ENCODE measurements at places on chromosomes 16 and 17.

DNA sequence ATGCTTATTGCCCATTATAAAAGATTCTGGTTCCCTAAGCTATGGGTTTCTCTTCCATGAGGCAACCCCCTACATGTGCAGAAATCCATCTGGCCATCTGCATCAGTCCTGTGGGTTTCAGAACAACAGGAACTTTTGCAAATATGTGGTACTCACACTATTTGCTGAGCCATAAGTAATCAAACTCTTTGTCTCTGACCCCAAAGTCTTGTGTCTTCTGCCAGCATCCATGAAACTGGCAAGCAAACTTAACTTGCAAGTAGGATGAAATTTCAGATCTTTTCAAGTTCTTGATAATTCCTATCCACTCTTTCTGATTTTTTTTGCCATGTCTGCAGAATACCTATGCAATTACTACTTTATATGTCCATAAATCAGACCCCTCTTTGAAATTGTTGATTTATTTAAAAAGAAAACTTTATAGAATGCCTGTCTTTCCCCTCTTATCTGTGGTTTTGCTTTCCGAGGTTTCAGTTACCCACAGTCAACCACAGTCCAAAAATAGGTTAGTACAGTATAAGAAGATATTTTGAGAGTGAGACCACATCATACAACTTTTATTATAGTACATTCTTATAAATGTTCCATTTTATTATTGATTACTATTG lies 158.4 kb upstream of the IRX3 start:
- DNase-seq: no peak

GRCh38 chr17:7993972-7994589 lies 8.3 kb upstream of the GUCY2D start:
- no peak for DNase-seq

GRCh38 chr17:80277751-80278671 lies 17.4 kb downstream of the RNF213 start:
- no peak for DNase-seq

- DNase-seq: no peak
Measured at GRCh38 chr16:81142864-81143263, 46.7 kb upstream of the GCSH start.

- DNase-seq: no peak
Measured at GRCh38 chr17:2635675-2636074, 42.2 kb downstream of the PAFAH1B1 start.

DNA sequence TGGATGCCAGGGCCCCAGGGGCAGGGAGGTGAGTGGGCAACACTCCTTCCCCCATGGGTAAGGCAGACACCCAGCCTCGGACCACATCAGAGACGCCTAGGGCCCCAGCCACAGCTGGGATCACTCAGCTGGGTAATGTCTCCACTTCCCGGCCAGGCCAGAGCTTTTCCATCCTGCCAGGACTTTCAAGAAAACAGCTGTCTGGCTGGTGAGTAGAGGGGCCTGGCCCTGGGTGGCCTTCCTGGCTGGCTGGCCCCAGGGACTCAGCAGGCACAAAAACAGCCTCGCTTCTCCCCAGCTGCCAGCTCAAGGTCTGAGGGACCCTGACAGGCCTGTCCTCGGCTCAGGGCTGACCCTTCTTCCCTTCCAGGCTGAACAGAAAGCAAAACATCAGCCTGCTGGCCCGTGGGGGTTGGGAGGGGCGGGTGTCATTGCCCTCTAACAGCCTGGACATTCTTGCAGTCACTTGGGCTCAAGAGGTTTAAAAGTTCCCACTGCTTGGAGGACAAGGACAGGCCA lies 45.3 kb upstream of the JPH3 start:
- no peak for DNase-seq

DNA sequence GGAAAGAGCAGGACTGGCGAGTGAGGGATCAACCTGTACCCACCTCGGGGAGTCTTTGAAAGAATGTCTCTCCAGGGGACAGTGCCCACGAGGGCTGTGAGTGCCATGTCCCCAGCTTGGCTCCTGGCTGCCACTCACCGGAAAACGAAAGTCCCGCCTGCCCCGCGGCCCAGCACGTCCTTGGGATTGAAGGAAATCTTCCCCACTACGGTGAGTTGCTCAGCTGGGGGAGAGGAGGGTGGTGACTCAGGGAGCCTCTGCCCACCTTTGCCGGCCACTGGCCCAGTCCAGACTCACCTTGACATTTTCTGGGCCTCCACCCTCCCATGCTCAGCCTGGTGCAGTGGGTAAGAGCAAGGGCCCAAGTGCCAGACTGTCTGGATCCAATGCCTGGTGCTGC lies 17.1 kb downstream of the PLK1 start:
- no peak for DNase-seq

DNA sequence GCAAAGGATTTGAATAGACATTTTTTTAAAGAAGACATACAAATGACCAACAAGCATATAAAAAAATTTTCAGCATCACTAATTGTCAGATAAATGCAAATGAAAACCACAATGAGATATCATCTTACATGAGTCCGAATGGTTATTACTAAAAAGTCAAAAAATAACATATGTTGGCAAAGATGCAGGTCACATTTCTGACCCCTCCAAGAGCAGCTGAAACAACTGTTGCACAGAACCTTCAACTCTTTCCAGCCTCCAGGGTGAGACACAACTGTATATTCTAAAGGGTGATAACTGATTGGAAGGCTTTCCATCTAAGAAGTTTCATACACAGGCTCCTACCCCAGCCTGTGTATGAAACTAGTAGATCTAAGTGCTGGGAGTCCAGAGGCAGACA lies 51.9 kb downstream of the SLFN5 start:
- no peak for DNase-seq

DNA sequence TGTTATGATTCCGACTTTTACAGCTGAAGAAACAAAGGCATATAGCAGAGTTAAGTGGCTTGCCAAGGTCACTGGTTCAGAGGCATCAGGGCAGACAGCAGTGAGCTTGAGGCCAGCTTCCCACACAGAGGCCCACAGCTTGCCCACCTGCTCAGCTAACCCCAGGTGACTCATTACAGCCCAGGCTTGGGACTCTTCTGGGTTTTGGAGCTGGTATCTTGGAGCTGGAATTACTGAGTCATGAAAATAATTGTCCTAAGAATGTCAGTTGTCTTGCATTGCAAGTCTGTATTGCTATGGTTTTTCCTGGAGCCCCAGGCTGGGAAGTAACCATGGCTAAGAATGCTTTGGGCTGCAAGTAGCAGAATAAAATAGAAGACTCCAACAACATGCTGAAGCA lies 32.4 kb upstream of the IRX3 start:
- no peak for DNase-seq

DNA sequence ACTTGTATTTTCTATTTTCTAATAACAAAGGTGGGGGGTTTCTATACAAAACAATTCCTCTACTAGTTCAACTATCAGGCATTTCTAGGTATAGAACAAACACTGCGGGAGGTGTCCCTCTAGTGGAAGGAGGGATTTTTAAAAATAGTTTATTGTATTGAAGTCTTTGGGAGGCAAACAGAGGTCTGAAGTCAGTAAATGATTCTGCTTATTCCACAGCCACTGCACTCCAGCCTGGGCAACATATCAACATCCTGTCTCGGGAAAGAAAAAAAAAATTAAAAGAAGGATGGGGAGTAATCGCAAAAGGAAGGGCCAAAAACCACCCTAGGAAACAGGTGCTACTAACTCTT lies 648 bp upstream of the ERCC4 start:
- no peak for DNase-seq

DNA sequence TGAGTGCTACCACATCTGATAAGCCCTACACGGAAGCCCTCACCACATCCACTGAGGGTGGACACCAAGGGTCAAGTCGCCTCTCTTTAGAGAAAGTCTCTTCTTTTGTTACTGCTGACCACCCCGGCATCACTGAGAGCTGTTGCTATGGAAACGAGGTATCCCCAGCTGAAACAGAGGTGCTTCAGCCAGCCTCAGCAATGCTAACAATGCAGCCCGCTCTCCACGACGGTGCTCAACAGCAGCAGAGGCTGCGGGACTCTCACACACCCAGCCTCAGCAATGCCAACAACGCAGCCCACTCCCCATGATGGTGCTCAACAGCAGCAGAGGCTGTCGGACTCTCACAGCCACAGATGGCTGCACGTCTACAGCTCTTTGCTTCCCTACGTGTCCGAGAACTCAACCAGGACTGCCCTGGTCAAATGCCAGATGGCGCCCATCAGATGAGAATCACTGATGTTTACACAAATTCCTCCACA lies 41.4 kb downstream of the VPS53 start:
- no peak for DNase-seq

GRCh38 chr17:10875984-10876555 lies 38.2 kb upstream of the PIRT start:
- peak; percentile 44 for DNase-seq

- DNase-seq: no peak
Measured at GRCh38 chr16:13269905-13270528, 368.6 kb downstream of the SHISA9 start.

DNA sequence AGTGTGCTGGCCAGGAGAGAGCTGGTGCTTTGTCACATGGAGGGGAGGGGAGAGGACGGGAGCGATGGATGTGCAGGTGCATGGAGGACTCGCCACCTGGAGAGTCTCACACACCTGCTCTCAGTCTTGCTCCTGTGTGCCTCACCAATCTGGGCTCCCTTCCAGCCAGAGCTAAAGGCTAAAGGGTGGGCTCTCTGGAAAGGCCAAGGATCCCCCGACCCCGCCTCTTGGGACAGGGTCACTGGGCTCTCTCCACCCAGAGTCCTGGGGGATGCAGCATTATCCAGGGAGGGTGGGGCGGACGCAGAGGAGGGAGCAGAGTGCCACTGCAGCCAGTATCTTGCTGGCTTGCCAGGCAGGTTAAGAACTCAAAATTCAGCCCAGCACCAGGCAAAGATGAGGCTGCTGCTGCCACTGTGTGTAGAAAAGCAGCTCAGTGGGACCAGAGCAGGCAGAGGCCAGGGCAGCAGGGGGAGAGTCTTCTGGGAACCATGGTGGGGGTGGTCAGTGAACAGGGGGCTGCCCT lies 5.4 kb upstream of the STAT5B start:
- DNase-seq: peak; percentile 2

GRCh38 chr16:67694611-67695010 lies 24.5 kb downstream of the GFOD2 start:
- no peak for DNase-seq

GRCh38 chr17:9644910-9645751 lies at the start of gene USP43:
TSS of gene USP43 (plus strand) at chr17:9645517. CDS start at chr17:9645633, 116 bp downstream.
- DNase-seq: peak; percentile 48

DNA sequence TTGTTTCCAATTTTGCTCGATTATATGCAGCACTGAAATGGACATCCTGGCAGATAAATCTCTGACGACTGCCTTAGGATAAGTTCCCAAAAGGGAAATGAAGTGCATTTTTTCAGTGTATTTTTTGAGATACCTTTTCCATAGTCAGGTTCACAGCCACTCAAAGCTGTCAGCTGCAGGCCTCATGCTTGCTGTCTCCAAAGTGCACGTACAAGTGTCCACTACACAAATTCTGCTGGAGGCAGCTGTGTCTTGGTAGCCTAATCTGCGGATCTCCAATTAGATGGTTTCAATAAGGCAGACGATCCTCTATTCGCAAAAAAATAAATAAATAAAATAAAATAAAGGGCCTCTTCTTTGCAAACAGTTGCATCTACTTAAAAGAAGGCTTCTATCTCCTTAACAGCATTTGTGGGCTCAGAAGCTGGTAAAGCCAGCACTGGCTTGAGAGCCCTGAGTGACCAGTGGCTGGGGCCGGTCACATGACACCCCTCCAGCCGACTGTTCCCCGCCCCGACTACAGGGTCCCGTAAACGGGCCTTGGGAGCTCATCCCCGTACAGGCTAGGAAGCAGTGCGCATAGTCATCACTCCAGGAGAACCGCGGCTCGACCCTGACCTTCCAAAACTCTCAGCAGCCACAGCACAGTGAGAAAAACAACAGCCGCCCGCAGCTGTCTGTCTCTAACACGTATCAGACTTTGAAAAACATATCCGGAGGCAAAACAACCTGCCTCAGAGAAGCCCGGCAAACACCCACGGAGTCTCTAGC lies 18.8 kb downstream of the RPH3AL start:
- DNase-seq: peak; percentile 14

- no peak for DNase-seq
Measured at GRCh38 chr16:69762814-69763598, 874 bp downstream of the WWP2 start.

- no peak for DNase-seq
Measured at GRCh38 chr17:48787828-48788227, 29.2 kb downstream of the TTLL6 start.

GRCh38 chr16:50079397-50080140 lies 13.8 kb downstream of the HEATR3 start:
- DNase-seq: no peak

- DNase-seq: peak; percentile 7
Measured at GRCh38 chr17:14019186-14019956, 49.9 kb upstream of the COX10 start.

- DNase-seq: no peak
Measured at GRCh38 chr17:77840513-77841165, 117.9 kb upstream of the TNRC6C start.

- DNase-seq: peak; percentile 75
Measured at GRCh38 chr16:89602273-89602951, 11.0 kb upstream of the DPEP1 start.

- DNase-seq: no peak
Measured at GRCh38 chr17:58153671-58154070, 5.5 kb downstream of the OR4D1 start.

- no peak for DNase-seq
Measured at GRCh38 chr17:77492446-77493237, 351.9 kb downstream of the SEC14L1 start.

DNA sequence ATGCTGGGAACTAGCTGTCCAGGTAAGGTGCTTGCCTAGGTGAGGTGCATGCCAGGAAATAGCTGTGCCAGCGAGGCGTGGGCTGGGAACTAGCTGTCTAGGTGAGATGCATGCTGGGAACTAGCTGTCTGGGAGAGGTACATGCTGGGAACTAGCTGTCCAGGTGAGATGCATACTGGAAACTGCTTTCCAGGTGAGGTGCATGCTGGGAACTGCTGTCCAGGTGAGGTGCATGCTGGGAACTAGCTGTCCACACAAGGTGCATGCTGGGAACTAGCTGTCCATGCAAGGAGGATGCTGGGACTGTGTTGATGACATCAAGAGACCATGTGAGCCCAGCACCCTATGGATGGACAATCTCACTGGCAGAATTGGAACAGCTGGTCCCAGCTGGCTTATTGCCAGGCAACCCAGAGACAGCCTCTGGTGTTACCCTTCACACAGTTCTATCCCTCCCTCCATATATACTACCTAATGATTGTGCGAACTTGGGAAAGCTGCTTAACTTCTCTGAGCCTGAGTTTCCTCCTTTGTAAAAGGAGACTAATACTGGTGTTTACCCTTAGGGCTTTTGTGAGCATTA lies 479.9 kb upstream of the RBFOX1 start:
- DNase-seq: no peak

DNA sequence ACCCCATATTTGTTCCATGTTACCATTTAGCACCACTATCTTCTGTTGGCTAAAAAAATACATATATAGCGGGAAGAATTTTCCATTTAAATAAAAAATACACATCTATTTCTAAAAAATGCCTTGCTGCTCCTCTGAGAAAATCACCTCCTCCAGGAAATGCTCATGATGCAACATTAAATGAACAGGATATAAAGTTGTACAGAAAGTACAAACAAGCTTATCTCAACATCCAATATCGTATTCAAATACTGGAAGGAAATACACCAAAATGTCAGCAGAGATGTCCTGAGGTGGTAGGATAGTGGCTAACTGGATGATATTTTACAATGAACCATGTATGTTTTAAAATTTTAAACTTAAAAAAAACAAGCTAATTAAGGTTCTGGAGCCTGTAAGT lies 21.3 kb downstream of the GNA13 start:
- DNase-seq: no peak
